ENCODE measurements at places on chromosomes 12 and 14. TPM values are rescaled to one million over a fixed set of nuclear protein-coding genes. Genes with fewer than 3 reads are reported as not detected.

SLC16A7 gene
- 98.0 TPM for total RNA-seq

SLC6A13 gene
- total RNA-seq = 3.2 TPM

GRCh38 chr14:101895256-101895655 lies 69.1 kb upstream of the DYNC1H1 start:
- DNase-seq = no peak

GRCh38 chr12:122230798-122231197 lies 4.9 kb upstream of the DIABLO start:
- no peak for DNase-seq

- no peak for DNase-seq
Observed at GRCh38 chr12:39935839-39936238, 170.0 kb downstream of the SLC2A13 start.

DNA sequence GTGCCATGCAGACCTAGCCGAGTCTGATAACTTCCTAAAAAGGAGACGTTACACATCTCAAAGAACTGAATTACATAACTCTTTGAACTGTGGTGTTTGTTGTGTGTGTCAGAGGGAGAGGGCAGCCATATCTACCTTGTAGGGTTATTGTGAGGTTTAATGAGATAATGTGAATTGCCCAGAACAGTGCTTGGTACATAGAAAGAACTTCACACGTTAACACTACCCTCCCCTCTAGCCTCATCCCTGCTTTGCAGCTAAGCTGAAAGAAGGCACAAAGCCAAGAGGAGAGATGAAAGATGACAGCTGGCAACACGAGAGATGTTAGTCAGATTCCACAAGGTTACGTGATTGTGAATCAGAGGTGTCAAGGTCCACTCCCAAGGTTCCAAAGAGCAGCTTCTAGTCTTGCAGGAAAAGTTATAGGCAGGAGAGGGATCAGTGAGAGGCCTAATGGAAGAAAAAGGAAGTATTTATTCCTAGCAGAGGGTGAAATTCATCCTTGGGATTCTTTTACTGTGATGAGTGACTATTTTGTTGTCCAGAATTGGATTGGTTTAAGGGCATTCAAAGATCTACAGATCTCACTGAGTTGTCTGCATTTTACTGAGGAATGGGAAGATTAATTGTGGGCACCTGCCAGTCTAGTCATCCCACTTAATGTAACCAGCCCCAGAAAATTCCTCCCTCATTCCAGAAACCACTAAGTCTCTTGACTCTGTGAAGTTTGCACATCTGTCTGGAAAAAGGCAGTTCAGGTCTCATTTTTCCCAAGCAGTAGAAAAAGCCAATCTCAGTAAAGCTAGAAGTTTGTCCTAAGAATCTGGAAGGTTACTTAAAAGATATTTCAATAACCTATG lies 25.9 kb upstream of the WNK1 start:
- DNase-seq = no peak

- DNase-seq = no peak
Observed at GRCh38 chr12:109134186-109134917, 18.0 kb downstream of the ACACB start.

- no peak for DNase-seq
Observed at GRCh38 chr14:89201645-89202044, 215.4 kb downstream of the FOXN3 start.

- no peak for DNase-seq
Observed at GRCh38 chr12:71057330-71057729, 100.5 kb downstream of the TSPAN8 start.

DNA sequence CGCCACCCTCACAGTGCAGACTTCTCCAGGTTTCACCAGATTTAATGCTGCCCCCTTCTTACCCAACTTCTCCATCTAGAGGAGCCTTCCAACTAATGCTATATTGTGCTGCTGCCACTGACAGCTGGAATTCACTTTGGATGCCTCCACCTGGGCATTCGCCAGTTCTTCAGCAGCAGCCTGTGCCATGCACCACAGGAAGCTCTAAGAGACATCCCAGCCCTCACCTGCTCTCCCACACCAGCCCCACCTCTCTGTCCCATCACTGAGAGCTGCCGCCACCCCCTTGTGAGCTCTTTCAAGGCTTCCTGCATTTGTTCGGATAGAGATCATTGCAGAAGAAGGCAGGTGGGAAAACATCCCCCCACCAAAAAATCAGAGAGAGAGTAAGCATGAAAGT lies 4.6 kb upstream of the KRT2 start:
- no peak for DNase-seq

All from Right ventricle myocardium inferior (tissue), 1 donor.